ENCODE measurements at places on chromosomes 16 and 17.

DNA sequence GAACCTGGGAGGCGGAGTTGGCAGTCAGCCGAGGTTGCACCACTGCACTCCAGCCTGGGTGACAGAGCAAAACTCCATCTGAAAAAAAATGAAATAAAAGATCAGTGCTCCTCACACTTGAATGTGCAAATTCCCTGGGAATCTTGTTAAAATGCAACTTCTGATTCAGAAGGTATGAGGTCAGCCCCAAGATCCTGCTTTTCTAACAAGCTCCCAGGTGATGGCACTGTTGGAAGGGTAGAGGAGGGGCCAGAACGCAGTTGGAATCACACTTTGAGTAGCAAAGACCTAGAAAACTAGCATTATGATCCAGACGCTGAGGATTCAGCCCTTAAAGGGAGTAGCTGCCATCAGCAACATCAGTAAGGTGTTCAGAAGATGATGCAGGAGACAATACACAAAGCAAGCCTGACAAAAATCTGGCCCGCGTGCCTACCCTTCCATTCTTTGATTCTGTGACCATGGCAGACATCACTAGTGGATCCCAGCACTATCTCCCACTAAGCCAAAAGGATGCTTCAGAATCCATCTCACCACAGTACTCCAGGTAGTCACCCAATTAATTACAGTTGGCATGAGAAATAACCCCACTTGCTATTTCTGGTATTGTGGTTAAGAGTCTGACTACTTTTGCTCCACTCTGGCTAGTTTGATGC is 33.1 kb upstream of the MEIOC start:
- no peak overlapping the region for H3K27ac ChIP-seq
- H3K36me3 ChIP-seq = no peaks in the 10 kb centered on the region
- H3K27me3 ChIP-seq = peaks cover 33% of the 10 kb centered on the region
- H3K4me3 ChIP-seq = no peak overlapping the region

- H3K4me1 ChIP-seq = peaks cover 42% of the 10 kb centered on the region
- H3K36me3 ChIP-seq = peaks cover 21% of the 10 kb centered on the region
- no peaks in the 10 kb centered on the region for H3K27me3 ChIP-seq
Measured at GRCh38 chr17:67546578-67547527, 169.8 kb downstream of the PITPNC1 start.

DNA sequence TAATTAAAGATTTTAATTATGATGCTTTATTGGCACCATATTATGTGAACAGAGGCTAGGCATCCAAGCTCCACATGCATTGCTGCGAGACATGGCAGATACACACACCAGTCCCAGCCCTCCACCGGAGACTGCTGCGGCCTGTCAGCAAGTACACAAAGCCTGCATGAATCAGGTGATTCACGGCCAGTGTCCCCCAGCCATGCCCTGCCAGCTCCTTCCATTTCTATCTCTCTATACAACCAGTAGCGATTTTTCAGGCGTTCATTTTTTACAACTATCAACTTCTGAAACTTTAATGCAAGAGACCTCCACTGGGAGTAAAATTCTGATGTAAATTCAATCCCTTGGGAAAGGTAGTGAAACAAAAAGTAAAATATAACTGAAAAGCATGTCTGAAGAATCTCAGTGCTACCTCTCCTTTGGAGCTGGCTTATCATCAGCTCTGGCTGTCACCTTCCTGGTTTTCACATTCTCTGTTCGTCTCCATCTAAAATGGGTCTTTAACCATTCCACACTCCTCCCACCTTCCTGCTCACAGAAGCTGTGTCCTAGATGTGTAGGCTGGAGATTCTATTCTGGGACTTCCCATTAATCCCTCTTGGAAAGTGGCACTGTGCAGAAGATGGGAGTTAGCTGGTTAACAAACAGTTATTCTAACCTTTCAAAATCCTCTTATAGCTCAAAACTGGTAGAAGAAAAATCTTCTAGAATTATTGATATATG is 32.2 kb downstream of the HS3ST3A1 start:
- peaks cover 6% of the 10 kb centered on the region for H3K4me1 ChIP-seq
- DNase-seq = no peak
- H3K4me3 ChIP-seq = no peak overlapping the region
- no peaks in the 10 kb centered on the region for H3K36me3 ChIP-seq

- H3K27me3 ChIP-seq = no peaks in the 10 kb centered on the region
- peak overlapping the region; percentile 90 for H3K27ac ChIP-seq
- H3K36me3 ChIP-seq = peaks cover 7% of the 10 kb centered on the region
- peaks cover 56% of the 10 kb centered on the region for H3K4me1 ChIP-seq
Measured at GRCh38 chr17:76492989-76493501, 8.2 kb downstream of the RHBDF2 start.

DNA sequence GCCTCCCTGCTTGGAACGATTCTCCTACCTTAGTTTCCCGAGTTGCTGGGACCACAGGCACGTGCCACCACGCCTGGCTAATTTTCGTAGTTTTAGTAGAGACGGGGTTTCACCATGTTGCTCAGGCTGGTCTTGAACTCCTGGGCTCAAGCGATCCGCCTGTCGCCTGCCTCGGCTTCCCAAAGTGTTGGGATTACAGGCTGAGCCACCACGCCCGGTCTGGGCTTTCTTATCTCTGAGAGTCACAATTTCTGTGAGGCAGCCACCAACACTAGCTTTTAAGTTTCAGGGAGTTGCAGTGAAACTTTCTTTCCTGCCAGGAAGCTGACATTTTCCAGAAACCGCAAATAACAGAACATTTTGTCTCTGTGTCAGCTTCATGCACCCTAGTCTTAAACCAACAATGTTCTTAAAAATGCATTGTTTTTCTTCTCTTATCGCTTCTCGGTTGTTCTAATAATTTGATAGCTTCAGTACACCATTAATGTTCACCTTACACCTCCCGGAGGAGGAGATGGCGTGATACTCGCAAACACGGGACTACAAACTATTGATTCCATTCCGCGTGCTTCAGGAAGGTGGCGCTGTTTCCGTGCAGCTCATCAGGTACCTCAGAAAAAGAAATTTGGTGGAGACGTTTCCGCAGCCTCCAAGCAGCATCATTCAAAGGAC is 7.4 kb upstream of the DHRS7B start:
- peak; percentile 75 for DNase-seq
- H3K4me1 ChIP-seq = peaks cover 10% of the 10 kb centered on the region
- no peaks in the 10 kb centered on the region for H3K27me3 ChIP-seq
- H3K36me3 ChIP-seq = no peaks in the 10 kb centered on the region
- H3K4me3 ChIP-seq = no peak overlapping the region
- no peak overlapping the region for H3K27ac ChIP-seq

DNA sequence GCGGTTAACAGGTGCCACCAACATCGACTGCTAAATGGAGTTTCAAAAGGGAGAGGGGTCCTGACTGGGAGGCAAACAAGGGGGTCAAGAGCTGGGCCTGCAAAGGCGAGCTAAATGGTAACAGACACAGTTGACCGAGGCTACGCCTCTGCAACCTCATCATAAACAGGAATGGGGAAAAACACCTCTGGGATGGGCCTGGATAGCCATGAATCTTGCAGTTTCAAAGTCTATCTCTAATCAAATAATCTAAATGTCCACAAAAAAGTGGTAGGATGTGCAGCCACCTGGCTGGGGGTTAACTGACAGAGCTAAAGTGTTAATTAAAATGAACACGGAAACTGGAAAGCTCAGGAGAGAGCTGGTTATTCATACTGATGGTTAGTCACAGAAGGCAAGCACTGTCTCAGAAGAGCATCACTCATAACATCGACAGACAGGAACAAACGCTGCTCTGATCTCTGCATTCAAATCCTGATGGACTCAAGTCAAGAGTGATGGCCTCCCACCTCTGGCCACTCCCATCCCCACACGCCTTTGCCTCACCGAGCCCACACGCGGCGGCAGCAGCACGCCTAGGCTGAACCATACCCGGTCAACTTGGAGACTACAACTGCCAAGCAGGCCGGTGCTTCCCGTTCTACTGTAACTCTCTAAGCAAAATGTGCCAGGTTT is 56.3 kb downstream of the CREBBP start:
- DNase-seq = no peak
- H3K4me3 ChIP-seq = no peak overlapping the region
- peak overlapping the region; percentile 75 for H3K27ac ChIP-seq
- no peaks in the 10 kb centered on the region for H3K27me3 ChIP-seq
- peaks cover 11% of the 10 kb centered on the region for H3K36me3 ChIP-seq

DNA sequence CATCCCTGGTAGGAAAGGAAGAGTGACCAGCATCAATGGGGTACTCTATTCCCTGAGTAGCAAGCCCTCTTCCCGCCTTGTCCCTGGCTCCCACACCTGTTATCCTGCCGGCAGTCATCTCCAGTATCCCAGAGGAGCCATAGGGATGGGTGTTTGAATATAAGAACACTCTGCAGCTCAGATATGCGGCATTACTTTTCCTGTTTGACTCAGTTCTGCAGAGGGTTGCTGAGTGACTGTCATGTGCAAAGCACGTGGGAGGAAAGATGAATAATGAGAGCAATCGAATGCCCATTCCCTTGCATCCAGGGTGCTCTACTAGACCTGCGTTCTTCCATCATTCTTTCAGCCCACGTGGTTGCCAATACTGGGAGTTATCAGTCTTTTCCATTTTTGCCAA is 115.1 kb downstream of the PRKCB start:
- H3K4me1 ChIP-seq = peaks cover 93% of the 10 kb centered on the region
- peak overlapping the region; percentile 41 for H3K4me3 ChIP-seq
- peaks cover 20% of the 10 kb centered on the region for H3K36me3 ChIP-seq
- H3K27ac ChIP-seq = peak overlapping the region; percentile 88

DNA sequence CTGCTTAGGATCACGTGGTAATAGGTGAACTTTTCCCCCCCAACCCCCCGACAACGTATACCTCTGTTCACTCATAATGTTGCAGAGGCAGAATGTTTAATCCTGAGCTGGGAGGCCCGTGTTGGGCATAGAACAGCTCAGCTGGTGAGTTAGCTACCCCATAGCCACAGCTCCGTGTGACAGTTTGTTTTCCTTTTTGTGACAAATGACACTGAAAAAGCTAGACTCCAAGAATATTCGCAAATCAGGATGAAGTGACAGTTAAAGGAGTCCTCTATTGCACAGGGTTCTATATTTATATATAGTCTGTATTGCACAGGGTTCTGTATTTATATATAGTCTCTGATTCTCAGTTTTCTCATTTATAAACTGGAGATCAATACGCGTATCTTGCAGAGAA is 33.8 kb downstream of the MYH13 start:
- H3K4me3 ChIP-seq = no peak overlapping the region
- DNase-seq = no peak
- no peaks in the 10 kb centered on the region for H3K36me3 ChIP-seq
- no peaks in the 10 kb centered on the region for H3K27me3 ChIP-seq

GRCh38 chr17:40134184-40134583 is 6.2 kb upstream of the CASC3 start:
- H3K36me3 ChIP-seq = peaks cover 91% of the 10 kb centered on the region
- DNase-seq = no peak
- H3K27me3 ChIP-seq = no peaks in the 10 kb centered on the region
- H3K4me1 ChIP-seq = peaks cover 27% of the 10 kb centered on the region
- no peak overlapping the region for H3K4me3 ChIP-seq
- peak overlapping the region; percentile 61 for H3K27ac ChIP-seq

DNA sequence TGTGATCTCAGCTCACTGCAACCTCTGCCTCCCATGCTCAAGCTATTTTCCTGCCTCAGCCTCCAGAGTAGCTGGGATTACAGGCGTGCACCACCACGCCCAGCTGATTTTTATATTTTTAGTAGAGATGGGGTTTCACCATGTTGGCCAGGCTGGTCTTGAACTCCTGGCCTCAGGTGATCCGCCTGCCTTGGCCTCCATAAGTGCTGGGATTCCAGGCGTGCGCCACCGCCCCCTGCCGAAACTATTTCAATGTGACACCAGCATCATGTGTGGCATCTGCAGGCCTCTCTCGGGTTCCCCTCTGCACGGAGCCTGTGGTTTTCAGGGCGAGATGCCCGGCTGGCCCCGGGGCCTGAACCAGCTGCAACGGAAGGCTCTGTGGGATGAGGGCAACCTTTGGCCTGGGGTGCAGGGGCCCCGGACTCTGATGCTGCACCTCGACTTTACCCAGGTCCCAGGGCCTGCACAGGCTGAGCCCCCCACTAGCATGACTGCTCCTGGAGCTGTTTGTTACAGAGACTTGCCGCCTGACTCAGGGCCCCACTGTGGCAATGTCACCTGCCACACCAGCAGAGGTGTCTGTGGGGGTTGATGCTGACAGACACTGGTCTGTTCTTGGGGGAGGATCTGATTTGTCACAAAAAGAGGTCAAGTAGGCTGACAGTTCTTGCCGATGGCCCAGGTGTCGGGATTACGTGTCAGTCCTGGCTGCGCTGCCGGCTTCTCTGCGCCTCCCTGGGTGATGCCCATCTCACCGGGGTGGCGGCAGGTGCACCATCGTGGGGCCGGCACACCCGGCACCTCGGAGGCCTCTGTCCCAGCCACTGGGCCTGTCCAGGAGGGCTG is 8.6 kb upstream of the TEX19 start:
- peak; percentile 65 for DNase-seq
- H3K27ac ChIP-seq = no peak overlapping the region
- H3K4me1 ChIP-seq = peaks cover 10% of the 10 kb centered on the region
- no peak overlapping the region for H3K4me3 ChIP-seq
- H3K27me3 ChIP-seq = peaks cover 5% of the 10 kb centered on the region

- no peaks in the 10 kb centered on the region for H3K4me1 ChIP-seq
- peaks cover 85% of the 10 kb centered on the region for H3K36me3 ChIP-seq
- no peak for DNase-seq
- H3K4me3 ChIP-seq = no peak overlapping the region
Measured at GRCh38 chr17:80945736-80946135, 45.9 kb upstream of the CHMP6 start.

DNA sequence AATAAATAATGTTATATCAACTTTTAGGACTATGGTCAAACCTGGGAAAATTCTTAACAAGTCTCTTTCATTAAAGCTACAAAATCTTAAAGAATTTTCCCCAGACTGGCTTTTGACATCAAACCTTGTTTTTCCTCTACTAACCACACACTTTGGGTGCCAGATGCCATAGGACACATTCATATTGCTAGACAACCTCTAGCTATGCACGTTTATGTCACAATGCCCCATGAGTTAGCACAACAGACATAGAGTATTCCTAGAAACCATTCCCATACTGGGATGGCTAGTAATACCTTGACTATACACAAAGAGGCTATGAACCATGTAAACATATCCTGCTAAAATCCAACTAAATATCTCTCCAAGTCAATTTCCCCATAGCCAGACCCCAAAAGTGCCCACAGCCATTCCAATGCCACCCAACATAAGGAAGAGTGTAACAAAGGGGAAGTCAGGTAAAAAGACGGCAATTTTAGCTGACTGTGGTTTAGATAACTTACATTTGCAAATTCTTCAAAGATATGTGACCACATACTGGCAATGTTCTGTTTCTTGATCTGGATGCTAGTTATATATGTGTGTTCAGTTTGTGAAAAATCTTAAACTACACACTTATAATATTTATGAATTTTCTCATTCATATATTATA is 23.4 kb downstream of the SMURF2 start:
- peaks cover 53% of the 10 kb centered on the region for H3K4me1 ChIP-seq
- H3K27ac ChIP-seq = no peak overlapping the region
- H3K36me3 ChIP-seq = peaks cover 15% of the 10 kb centered on the region
- H3K4me3 ChIP-seq = no peak overlapping the region
- DNase-seq = no peak

- H3K36me3 ChIP-seq = no peaks in the 10 kb centered on the region
- H3K4me1 ChIP-seq = no peaks in the 10 kb centered on the region
- no peak overlapping the region for H3K4me3 ChIP-seq
- H3K27me3 ChIP-seq = peaks cover 13% of the 10 kb centered on the region
- no peak for DNase-seq
- H3K27ac ChIP-seq = no peak overlapping the region
Measured at GRCh38 chr17:62950067-62950466, 16.0 kb upstream of the TANC2 start.

Data from activated T-cell treated with anti-CD3 and anti-CD28 coated beads, Interleukin-2, amount 50 U/mL, for 24 hours (primary cell).